ENCODE measurements at places on chromosomes 13 and 19.
A peak's percentile ranks its signal among the peaks of the same experiment; 100 is the strongest.

- no peak for DNase-seq
Measured at GRCh38 chr13:36126491-36126890, 4.7 kb downstream of the DCLK1 start.

DNA sequence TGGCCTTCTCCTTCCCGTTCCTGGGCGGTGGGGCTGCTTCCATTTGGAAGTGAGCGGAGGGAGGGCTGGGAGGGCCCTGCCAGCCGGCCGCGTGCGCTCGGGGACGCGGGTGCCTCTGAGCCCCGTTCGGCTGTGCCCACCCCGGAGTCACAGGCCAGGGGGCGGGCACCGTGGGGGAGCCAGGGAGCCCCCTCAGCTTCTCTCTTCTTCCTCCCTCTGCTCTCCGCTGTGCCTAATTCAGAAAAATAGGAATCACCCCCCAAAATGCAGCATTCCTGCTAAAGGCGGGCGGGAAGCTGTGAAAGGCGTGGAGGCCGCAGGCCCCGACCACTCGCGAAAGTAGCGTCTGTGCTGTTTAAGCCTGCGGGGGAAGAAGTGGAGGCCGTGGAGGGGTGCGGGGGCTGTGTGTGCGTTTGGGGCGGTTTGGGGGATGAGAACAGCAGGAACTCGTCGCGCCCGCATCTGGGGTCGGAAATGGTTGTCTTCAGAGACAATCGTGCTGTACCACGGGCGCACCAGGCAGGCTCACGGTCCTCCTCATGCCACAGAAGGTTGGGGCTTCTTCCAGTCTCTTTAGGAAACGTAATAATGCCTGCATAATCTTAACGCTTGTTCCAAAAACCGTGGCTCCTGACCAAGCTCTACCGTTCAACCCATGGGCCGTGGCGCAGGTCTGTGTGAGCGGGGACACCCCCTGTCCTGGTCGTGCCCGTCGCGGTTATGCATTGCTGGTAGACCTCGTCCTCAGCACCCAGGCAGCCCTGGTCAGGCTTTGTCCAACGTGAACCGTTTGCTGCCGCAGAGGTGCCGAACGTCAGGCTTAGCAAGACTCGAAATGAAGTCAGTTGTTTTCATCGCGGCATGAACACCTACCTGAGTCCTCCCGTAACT, 110.4 kb upstream of the SOX1 start:
- no peak for DNase-seq

DNA sequence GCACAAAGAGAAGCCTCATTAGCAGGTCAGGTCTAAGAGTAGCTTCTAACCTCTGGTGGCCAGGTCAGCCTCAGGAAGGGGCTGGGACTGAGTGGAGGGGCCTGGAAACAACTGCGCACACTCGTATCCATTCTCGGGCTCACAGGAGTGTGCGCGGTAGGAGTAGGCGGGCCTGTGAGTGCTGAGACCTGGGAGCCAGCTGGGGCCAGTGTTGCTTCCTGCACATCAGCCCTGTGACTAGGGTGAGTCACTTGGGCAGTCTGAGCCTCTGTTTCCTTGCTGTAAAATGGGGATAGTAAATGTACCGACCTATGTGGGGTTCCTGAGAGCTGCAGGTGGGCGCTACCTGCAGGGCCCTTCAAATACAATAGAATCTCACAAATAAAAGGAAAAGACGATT, 26.9 kb downstream of the SIN3B start:
- no peak for DNase-seq

DNA sequence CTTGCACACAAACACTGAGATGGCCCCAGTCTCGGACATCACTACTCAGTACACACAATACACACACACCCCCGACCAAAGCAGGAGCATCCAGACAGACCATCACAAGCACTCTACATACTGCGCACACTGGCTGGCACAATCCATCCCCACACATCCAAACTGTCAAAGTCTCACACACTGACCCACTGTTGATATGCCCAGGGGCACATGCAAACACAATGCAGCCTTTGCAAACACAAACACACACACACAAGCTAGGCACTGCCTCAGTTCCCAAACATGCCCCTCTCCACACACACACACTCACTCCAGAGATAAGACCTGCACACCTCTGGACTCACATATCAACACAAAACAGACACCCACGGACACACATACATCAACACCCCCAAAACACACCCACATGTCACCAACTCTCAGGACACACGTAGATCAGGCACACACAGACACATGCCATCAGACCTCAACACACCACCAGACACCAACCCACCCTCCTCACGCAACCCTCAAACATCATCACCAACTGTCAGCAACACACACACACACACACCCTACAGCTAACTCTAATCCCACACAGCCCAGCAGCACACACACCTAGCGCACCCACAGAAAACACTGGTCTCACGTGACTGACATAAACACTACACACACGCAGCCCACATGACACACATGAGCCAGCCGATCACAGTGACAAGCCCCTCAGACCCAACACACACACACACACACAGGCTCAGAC, 1.9 kb downstream of the BBC3 start:
- no peak for DNase-seq

- DNase-seq, result no peak
Measured at GRCh38 chr13:112184261-112184660, 117.3 kb downstream of the SOX1 start.

DNA sequence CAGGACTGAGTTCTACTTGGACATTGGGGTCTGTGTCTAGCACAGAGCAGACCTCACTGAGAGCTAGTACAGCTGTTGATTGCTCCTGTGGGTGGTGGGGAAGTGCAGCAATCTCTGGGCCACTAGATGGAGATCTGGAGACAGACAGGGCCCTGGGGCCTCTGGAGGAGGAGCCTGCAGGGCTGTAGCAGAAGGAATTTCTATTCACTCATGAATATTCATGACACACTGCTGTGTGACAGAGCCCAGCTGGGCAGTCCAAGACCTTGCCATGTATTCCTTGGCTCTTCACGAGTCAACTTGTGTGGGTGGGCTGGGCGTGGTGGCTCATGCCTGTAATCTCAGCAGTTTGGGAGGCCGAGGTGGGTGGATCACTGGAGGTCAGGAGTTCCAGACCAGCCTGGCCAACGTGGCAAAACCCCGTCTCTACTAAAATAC, 37.5 kb downstream of the SUGP2 start:
- no peak for DNase-seq

DNA sequence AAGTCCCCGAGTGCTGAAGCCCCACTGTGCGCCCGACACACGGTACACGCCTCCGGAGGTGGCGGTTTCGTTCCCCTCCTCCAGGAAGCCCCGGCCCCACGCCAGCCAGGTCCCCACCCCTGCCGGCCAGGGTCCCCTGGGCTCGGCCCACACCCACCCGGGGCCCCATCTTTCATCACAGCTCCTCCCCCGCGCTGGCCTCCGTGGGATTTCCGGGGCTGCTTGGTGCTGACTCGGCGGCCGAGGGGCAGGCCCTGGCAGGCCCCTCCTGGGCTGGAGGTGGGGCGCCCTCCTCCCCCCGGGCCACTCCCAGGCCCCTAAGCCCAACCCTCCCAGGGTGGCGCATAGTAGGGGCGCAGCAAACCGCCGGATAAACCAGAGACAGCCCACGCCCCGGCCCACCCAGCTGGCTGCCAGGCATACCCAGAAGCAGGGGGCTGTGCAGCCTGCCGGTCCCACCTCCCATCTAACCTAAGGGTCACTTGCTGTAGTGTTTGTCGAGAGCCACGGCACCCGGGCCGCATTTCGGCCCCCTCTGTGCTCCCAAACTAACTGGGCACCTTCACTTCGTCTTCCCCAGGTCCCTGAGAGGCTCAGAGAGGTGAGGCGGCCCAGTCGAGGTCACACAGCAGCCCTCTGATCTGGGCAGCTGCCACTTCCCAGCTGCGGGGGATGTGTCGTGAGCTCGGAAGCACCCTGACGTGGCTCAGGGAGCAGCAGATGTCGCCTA, 6.6 kb downstream of the ZBTB7A start:
- no peak for DNase-seq

GRCh38 chr13:42964761-42965161, 27.3 kb downstream of the EPSTI1 start:
- DNase-seq, result no peak

DNA sequence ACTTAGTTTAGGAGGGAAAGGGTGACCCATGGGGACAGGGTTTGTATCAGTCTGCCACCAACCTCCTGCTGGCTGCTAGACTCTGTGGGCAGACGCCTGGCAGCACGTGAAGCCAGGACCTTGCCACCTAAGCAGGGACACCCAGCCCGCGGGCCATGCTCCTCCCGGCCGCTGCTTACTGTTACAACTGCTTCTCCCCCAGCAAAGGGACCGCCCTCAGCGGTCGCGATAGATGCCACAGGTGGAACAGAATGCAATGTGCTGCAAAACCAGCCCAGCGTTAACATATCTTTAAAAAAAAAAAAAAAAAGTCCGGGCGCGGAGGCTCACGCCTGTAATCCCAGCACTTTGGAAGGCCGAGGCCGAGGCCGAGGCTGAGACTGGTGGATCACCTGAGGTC, 1.9 kb upstream of the RHPN2 start:
- no peak for DNase-seq

GRCh38 chr19:4016486-4016885, 8.9 kb downstream of the PIAS4 start:
- DNase-seq, result no peak

GRCh38 chr13:46906405-46906804, 9.6 kb upstream of the HTR2A start:
- no peak for DNase-seq

GRCh38 chr13:47256618-47257017, 359.8 kb upstream of the HTR2A start:
- DNase-seq, result no peak

DNA sequence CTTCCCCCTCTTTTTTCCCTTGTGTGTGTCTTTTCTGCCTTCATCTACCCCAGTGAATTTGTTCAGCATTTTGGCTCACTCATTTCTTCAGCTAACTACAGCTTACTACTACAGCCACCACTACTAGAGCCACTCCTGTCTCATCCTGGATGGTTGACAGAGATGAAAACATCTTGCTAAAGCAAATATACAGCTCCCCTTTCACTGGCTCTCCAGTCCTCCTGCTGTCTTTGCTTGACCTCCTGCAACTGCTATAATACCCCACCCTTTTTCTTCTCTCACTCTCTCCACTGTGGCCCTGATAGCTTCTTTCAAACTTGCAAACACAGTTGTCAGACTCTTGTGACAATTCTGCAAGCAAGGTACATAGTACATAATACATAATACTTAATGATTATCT, 523.6 kb downstream of the DCT start:
- DNase-seq, result no peak

DNA sequence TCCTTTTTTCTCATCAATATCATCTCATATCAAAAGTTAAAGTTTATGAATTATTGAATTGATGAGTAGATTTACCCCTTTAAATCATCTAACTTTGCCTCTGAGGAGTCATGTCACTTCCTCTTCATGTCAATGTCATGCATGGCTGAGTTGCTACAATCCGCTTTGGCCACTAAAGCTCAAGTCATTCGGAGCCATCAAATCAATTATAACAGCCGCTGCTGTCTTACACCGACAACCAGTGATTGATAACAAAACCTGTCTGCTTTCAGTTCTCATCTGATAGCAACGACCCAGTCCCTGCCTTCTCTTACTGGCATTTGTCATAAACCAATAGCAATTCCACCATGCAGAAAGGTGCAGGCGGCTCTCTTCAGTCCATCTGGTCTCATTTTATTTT, 429.3 kb downstream of the DIAPH3 start:
- no peak for DNase-seq

- no peak for DNase-seq
Measured at GRCh38 chr13:37302686-37303085, 197.2 kb upstream of the CSNK1A1L start.

- DNase-seq, result peak; percentile 10
Measured at GRCh38 chr13:112213467-112214255, 146.7 kb downstream of the SOX1 start.

DNA sequence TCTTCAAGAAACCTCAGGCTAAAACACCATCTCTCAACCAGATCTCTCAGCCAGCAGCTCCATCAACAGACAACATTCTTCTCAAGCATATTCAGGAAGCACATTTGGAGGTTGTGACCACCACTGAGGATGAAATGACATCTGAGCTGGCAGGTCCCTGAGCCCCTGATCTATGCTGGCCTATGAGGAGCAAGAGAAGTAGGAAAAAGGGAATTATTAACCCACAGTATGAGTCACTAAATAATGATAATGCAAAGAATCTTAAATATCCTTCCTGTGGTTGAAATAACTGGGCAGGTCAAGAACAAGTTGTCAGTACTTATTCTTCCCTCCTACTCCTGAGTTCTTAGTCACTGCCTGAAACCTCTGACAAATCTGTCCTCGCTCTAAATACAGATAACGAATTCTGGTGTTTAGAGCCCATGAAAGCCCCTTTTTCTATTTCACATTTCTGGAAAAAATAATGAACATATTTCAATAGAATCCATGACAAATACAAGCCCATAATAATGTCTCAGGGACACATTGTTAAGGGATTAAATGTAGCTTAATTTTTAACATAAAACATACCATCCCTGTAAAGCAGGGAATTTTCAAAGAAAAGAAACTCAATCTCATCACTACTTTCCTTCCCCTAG, 225.8 kb upstream of the IRS2 start:
- no peak for DNase-seq

- no peak for DNase-seq
Measured at GRCh38 chr13:66859934-66860877, 369.9 kb downstream of the PCDH9 start.

DNA sequence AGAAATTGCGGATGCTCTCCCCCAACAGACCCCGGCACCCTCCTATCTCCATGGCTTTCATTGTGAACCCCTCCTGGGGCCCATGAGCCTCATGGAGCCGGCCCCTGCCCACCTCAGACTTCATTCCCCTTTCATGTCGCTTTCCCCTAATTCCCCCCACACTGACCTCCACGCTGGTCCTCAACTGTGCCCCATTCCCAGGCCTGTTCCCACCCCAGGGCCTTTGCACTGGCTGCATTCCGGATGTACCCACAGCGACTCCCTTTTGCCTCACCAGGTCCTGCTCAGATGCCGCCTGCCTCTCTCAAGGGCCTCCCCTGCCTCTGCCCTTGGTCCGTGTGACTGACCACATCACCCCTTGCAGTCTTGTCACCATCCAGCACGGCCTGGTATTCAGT, 13.3 kb downstream of the SLC27A1 start:
- DNase-seq, result no peak

- DNase-seq, result no peak
Measured at GRCh38 chr13:40190641-40191100, 475.8 kb downstream of the FOXO1 start.

DNA sequence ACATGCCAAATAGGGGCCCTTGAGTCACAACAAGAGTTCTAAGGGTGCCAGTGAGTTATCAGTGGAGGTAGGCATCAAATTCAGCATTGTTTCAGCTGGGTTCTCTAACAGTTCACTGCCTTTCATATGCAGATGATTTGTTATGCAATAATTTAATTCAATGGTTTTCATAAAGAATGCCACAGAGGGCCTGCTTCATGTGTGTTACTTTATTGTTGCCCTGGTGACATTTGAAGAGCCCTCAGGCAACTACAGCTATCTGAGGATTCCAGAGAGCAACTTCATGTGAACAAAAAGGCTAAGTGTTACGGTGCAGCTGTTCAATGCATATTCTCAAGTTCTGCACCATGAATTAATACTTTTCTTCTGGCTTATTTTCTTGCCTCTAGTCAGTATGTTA, 43.1 kb upstream of the STARD13 start:
- no peak for DNase-seq
